T-helper 2 cell treated with Interferon-gamma antibody and Interleukin-4, amounts not matched to agents 100 ng/mL and 5 ng/mL, for 36 hours (primary cell): ENCODE measurements at places on chromosomes 3 and 15. TPM values are rescaled to one million over a fixed set of nuclear protein-coding genes. Genes with fewer than 3 reads are reported as not detected.

The LCMT2 gene
- total RNA-seq = 15.5 and 16.0 TPM in 2 replicates

The CSTA gene
- not detected in 2 replicates for total RNA-seq

The RLBP1 gene
- total RNA-seq = not detected in 2 replicates

The RASL12 gene
- total RNA-seq = not detected in 2 replicates

The SKOR1 gene
- 0.18 and 0.30 TPM in 2 replicates for total RNA-seq

The ADAMTSL3 gene
- total RNA-seq = 0.07 TPM in 1 of 2 replicates, not detected in the other

The PXYLP1 gene
- 31.4 and 32.6 TPM in 2 replicates for total RNA-seq

The RPUSD2 gene
- total RNA-seq = 13.5 and 14.2 TPM in 2 replicates

The CHRFAM7A gene
- total RNA-seq = 2.3 TPM in 1 of 2 replicates, not detected in the other

The IQCF2 gene
- total RNA-seq = not detected in 2 replicates

The NDN gene
- total RNA-seq = 3.3 and 4.0 TPM in 2 replicates

The CPNE4 gene
- total RNA-seq = not detected in 2 replicates

The CPN2 gene
- not detected in 2 replicates for total RNA-seq

The SYNPR gene
- not detected in 2 replicates for total RNA-seq
